ENCODE measurements at places on chromosomes 13 and 19.

- DNase-seq, result no peak
These were observed 65.5 kb upstream of the FAM216B start for GRCh38 chr13:42715909-42716308.

DNA sequence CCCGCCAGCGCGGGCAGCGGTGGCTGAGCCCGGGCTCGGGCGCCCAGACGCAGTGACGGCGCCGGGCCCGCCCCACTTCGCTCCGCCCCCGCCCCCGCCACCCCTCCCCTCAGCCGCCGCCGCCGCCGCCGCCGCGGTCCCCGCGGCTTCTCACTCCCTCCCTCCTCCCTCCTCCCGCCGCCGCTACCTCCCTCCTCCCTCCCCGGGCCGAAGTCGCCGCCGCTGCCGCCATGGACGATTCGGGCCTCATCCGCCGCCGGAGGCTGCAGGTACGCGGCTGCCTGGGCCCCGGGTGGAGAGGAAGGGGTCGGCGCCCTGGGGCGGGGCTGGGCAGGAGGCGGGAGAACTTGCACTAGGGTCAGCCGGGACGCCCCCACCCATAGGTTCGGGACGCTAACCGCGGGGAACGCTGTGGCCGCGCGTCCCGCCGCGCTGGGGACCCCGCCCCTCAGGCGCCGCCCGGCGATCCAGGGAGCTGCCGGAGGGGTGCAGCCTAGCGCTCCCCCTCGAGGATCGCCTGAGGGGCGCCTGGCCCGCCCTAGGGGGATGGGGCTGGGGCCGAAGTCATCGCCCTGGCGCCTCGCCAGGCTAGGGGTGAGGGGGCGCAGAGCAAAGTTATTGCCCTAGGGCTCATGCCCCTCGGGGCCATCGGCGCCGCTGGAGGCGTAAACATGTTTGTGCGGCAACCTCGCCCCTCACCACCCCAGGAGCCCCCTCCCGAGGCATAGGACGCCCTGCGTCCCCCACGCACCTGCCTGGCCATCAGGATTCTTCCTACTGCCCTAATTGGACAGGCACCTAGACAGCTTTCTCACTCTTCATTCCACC lies 427 bp downstream of the RTBDN start:
- no peak for DNase-seq

GRCh38 chr19:32672841-32673240 lies 2.1 kb downstream of the ANKRD27 start:
- no peak for DNase-seq

DNA sequence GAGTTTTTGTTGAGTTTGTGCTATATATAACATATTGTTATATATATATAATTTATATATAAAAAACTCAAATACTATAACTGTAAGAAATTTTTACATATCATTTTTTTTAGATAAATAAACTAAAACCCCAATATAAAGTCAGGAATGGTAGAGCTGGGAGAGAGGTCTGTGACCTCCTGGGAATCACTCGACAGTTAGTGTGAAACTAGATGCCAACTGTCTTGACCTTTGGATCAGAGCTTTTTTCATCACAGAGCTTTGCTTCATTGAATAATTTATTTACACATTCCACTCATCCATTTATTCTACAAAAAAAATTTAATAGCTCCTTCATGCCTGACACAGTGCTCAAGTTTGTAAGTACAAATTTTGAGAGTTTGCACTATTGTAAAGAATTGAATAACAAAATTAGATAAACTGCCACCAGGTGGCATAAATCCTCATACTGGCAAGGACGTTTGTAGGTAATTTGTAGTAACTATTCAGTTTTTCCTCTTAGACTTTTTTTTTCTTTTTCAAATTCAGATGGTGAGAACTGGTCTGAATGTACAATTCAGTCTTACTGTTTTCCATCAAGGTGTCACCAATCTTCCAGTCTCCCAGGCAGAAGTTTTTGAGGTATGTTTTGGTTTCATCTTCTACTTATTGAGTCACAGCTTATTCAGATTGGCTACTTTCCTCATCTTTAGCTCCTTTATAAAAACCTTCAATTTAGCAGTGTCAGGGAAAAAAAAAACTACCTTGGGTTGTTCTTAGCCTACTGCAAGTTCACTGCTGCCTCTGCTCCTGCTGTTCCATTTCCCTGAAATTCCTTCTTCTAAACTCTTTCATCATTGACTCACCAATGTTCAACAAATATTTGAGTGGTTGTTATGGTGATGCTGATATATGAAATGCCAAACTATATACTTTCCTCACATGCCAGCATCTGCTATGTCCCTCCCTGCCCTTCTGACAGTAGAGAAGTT lies 28.7 kb downstream of the LACC1 start:
- peak; percentile 50 for DNase-seq

DNA sequence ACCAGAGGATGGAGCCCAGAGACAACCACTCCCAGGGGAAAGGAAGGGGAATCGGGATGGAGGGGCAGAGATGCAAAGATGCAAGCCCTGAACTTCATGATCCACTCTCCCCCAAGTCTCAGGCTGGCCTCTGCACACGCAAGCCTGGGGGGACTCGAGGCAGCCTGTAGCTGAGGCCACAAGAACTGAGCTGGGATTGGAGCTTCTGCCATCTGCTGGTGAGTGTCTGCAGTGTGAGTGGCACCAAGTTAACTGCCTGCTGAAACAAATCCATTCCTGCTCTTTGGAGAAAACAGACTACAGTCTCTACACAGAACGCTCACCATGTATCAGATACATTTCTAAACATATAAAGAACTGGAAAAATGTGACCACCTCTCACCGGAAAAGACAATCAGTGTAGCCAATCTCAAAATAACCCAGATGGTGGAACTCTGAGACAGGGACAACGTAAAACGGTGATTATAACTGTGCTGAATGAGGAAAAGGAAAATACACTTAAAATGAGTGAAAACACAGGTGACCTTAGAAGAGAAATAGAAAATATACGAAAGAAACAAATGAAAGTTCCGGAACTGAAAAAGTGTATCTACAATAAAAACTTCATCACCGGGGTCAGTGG lies 62.1 kb downstream of the KLF2 start:
- DNase-seq, result peak; percentile 32

DNA sequence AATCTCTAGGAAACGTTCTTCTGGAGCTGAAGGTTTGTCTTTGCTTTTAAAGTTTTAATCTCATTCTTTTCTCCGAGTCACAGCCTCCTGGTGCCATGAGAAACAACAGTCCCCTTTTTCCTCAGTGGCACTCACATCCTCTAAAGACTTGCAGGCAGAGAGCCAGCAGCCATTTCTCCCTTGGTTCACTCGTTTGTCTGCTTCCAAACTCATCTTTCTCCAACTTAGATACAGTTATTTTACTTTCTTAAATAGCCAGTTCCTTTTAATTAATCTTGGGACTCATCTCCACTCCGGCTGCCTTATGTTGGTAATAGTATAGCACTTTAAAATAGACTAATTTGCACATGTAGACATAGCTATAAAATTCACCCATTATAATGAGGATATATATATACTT lies 555.2 kb downstream of the FGF9 start:
- no peak for DNase-seq

DNA sequence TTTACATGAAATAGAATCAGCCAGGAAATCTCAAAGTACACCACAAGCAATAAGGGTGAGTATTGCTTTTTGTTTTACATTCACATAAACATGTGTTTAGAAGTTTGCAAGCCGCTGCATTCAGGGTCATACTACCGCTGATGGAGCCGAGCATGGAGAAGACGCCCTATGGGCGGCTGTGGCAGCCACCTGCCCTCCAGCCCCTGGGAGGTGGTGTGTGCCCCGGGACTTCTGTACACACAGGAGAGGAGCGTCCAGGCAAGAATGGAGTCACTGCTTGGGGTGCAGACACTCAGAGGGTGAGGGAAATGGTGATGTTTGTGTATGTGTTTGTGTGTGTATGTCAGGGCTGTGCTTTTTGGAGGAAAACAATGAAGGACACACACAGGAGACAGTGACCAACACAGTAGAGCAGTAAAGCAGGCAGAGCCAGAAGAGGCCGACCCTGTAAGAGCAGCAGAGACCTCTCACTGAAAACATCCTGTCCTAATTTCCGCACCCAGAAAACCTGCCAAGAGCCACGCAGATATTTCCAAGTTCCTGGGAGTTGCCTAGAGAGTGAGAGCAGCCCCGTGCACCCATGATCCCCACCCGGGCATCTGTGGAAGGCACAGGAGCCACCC lies 108.1 kb upstream of the GJB6 start:
- no peak for DNase-seq

DNA sequence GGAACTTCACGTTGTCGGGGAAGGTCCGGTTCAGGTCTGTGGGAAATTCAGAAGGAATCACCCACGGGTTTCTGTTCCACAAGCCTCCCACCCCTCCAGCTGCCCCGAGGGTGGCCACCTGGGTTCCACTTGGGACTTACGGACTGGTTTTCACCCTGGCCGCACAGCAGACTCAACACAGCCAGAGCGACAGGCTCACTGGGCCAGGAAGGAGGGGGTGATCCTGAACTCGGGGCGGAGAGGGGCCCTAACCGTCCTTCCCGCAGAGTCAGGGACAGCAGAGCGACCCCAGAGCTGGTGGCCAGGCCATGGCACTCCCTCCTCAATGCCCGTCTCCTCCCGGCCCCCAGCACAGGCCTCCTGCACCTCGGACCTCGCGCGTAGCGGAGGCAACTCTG lies 13.0 kb downstream of the GRTP1 start:
- no peak for DNase-seq

DNA sequence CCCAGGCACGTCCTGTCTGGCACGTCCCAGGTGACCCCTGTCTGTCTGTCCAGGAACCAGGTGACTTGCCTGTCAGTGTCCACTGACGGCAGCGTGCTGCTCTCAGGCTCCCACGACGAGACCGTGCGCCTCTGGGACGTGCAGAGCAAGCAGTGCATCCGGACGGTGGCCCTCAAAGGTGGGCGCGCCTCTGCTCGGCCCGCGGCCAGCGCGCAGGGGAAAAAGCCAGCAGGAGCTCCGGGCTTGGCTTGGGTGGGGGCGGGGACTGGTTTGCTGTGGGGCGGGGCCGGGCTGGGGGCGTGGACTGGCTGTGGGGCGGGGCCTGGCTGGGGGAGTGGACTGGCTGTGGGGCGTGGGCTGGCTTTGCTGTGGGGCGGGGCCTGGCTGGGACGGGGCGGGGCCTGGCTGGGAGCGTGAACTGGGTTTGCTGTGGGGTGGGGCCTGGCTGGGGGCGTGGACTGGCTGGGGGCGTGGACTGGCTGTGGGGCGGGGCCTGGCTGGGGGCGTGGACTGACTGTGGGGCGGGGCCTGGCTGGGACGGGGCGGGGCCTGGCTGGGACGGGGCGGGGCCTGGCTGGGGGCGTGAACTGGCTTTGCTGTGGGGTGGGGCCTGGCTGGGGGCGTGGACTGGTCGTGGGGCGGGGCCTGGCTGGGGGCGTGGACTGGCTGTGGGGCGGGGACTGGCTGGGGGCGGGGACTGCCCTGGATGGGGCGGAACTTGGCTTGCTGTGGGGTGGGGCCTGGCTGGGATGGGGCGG lies 7.2 kb downstream of the WDR18 start:
- DNase-seq, result no peak

DNA sequence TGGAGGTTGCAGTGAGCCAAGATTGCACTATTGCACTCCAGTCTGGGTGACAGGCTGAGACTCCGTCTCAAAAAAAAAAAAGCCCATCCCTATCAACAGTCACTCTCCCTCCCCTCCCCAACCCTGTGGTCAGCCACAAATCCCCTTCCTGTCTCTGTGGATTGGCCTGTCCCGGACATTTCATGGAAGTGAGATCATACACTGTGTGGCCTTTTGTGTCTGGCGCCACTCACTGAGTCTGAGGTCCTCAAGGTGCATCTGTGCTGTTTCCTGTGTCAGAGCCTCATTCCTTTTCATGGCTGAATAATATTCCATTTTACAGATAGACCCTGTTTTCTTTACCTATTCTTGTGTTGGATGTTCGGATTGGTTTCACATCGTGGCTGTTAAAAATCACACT lies 149.5 kb downstream of the PTPRS start:
- DNase-seq, result no peak

GRCh38 chr19:16146112-16146511 lies 2.6 kb downstream of the HSH2D start:
- DNase-seq, result no peak

GRCh38 chr13:108957369-108958012 lies 328.1 kb downstream of the MYO16 start:
- DNase-seq, result peak; percentile 82

- DNase-seq, result no peak
These were observed 8.6 kb downstream of the BRCA2 start for GRCh38 chr13:32323912-32324311.

- DNase-seq, result peak; percentile 29
These were observed 1.6 kb upstream of the CLEC11A start for GRCh38 chr19:50721441-50722137.

DNA sequence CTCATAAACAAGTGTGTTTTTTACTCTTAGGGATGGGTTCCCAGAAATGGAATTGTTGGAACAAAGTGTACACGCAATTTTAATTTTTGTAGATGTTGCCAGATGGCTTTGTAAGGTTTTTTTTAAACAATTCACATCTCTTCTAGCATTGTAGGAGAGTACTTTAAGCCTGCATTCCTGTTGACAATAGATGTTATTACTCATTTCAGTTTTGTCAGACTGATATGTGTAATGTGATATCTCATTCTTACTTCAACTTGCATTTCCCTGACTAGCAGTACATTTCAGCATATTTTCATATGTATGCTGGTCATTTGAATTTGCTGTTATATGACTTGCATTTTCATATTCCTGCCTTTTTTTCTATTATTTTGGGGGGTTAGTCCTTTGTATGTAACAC lies 186.6 kb upstream of the SLITRK6 start:
- DNase-seq, result no peak

GRCh38 chr19:5826531-5827341 lies 12.8 kb downstream of the FUT6 start:
- DNase-seq, result peak; percentile 78

DNA sequence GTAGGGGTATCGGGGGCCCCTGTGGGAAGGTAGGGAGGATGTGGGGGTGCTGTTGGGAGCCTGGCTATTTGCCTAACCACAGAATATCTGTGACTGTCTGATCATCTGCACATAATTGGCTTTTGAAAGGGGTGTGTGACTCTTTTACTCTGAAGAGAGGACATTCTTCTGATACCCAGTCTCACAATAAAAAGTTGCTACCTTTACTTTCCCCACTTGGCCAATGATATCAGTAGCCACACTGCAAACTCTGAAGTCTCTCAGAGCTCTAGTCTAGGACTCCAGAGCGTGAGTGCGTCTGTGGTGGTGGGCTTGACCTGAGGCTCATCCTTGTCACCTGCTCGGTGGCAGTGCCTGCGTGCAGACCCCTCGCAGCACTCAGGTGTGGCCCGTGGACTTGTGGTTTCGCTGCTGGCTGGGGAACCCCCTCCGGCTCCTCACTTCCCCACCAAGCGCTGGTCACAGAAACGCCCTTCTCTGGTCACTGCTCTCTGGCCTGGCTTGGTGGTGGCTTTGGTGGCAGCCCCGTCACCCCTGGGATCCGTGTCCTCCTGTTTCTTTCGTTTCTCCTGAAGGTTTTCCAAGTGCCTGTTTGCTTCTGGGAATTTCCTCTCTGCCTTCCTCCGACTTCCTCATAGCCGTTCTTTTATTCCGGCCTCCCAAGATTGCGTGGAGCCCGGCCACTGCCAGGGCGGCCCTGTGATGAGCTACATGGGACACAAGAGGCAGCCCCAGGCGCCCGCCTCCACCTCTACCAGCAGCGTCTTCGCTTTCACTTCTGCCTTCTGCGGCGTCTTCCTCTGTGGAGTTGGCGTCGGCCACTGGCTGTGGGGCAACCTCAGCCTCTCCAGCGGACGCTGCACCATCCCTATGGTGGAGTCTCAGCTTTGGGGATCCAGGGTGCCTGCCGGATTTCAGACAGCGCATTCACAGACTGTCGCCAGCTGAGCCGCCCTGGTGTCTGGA lies 78.0 kb downstream of the ATP11A start:
- no peak for DNase-seq

GRCh38 chr13:103130681-103131210 lies 64.5 kb upstream of the SLC10A2 start:
- DNase-seq, result no peak

All from Caki2 (cell line).